T-helper 17 cell (primary cell): ENCODE measurements at places on chromosomes 4 and X.

DNA sequence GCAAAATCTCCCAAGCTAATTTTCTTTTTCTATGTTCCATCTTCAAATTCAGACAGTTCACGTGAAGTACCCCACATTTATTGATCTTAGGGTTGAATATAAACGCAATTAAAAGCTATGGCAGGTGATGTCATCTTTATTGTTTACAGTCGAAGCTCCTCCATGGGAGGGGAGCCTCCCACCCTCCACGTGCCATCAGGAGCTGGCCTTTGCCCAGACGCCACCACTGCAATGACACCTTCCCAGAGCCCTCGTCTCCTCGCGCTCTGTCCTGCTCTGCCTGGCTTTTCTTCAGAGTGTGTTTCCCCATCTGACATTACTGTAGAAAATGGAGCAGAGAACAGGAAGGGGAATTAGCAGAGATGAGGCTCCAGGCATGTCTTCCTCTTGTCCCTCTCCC is 18.8 kb upstream of the CYP4V2 start:
- DNase-seq: no peak

- DNase-seq: no peak
These were observed 7.6 kb upstream of the SLC2A9 start for GRCh38 chr4:10028910-10029309.

DNA sequence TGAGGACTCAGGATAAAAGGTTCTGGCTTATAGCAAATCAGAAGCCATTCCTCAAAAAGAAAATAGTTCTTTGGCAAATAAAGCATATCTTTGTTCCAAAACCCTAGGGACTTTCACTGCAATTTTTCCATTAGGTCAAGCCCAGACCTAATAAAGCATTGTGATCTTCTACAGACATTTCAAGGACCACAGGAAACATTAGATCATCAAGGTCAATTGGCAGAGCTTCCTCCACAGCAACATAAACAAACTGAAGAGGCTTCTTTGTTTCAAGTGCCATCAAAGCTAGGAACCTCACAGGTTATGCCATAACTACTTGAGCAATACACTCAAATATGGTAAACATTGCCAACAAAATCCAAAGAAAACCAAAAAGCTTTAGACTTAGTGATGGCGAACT is 144.9 kb downstream of the ANXA5 start:
- no peak for DNase-seq

- no peak for DNase-seq
These were observed 19.1 kb downstream of the SASH3 start for GRCh38 chrX:129798888-129799287.

DNA sequence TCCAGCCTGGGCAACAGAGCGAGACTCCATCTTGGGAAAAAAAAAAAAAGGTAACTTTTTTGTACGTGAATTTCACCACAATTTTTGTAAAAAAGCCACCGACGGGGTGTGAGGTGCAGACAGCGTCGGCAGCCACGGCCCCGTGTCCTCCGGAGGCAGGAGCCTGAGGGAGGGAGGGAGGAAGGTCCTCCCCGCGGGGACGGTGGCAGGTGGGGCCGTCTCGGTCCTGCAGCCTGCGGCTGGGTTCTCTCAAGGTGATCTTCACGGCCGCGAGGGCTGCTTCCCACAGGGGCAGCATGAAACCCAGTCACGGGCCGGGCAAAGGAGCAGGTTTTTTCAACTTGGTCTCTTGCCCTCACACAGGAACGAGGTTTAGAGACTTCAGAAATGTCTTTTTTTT is 14.0 kb downstream of the PLCXD1 start:
- DNase-seq: no peak

DNA sequence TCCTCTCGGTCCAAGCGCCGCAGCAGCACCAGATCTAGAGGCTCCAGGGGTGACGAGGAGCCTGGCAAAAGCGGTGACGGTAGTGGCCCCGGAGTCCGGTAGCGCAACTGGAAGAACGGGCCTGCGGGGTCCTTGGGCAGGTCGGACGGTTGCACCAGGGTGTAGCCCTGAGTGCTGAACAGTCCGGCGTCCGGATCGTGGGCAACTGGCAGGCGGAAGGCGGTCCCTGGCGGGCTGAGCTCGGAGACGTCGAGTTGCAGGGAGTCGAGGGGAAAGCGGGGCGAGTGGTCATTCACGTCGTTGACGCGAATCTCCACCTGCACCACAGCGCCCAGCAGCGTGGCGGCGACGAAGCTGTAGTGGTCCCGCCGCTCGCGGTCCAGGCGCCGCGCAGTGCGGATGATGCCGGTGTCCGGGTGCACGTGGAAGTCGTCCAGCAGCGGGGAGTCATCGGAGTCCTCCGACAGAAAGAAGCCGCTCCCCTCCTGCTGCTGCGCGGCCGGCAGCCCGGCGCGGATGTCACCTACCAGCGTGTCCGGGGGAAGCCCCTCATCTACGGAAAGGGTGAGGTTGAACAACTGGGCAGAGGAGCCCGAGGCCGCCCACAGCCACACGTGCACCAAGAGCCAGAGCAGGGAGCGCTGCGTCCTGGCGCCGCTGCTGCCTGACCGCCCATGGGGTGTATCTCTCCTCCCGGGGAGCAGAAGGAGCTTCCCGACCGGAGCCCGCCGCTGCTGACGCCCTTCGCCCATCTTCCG is 837 bp downstream of the DCHS2 start:
- no peak for DNase-seq

GRCh38 chr4:7236847-7237246 is 44.5 kb downstream of the SORCS2 start:
- DNase-seq: no peak

DNA sequence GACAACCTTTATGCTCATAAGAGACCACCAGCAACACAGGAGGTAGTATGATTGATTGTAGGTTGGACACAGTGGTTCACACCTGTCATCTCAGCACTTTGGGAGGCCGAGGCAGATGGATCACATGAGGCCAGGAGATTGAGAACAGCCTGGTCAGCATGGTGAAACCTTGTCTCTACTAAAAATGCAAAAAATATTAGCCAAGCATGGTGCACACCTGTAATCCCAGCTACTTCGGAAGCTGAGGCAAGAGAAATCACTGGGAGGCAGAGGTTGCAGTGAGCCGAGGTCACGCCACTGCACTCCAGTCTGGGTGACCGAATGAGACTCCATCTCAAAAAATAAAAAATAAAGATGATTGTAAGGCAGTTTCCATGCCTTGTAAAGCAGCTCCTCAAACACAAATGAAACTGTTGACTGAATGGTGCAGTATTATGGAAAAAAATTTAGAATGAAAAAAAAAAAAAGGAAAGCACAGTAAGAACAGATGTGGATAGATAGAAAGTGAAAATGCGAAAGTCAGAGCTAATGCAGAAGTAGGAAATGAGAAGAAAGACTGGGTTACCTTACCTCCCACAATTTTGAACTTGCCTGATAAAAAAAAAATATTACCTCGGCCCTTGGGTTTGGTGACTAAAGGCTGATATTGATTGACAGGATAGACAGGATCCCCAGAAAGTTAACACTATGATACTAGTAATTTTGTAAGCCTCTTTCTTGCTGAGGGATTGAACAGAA is 249.2 kb upstream of the TRAM1L1 start:
- no peak for DNase-seq

DNA sequence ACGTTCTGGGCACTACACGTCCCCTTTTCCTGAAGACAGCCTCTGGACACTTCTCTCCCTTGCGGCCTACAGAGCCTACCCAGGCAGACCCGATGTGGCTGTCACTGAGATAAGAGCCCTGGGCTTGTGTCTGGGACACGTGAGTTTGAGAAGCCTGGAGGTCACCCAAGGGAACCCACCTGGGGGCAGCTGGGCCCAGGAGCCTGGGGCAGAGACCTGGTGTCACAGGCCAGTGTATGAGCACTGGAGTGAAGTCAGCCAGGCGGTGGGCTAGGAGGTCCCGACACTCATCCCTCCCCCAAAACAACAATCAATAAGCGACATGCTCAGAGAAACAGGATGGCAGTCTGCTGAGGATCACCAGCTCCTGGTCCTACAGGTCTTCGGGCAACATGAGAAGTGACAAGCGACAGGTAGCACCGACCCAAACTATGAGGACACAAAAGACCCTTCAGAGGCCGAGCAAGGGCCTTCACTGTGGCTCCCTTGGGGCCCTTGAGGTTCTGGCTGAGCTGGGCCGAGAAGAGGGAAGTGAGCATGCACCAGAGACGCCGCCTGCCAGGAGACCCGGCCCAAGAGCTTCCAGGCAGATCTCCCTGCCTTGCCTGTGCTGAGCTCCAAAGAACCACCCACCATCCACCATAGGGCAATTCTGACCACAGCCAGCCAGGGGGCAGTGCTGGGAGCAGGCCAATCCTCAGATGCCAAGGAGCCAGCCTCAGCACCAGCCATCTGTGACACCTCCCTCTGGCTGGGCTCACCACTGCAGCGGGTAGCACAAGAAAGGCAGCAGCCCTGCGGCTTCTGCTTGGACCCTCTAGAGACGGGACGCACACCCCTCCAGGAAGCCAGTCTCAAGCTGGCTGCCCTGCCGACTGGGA is 11.0 kb upstream of the DUSP9 start:
- DNase-seq: no peak

- no peak for DNase-seq
These were observed 202.0 kb downstream of the ARAP2 start for GRCh38 chr4:36042122-36042970.

DNA sequence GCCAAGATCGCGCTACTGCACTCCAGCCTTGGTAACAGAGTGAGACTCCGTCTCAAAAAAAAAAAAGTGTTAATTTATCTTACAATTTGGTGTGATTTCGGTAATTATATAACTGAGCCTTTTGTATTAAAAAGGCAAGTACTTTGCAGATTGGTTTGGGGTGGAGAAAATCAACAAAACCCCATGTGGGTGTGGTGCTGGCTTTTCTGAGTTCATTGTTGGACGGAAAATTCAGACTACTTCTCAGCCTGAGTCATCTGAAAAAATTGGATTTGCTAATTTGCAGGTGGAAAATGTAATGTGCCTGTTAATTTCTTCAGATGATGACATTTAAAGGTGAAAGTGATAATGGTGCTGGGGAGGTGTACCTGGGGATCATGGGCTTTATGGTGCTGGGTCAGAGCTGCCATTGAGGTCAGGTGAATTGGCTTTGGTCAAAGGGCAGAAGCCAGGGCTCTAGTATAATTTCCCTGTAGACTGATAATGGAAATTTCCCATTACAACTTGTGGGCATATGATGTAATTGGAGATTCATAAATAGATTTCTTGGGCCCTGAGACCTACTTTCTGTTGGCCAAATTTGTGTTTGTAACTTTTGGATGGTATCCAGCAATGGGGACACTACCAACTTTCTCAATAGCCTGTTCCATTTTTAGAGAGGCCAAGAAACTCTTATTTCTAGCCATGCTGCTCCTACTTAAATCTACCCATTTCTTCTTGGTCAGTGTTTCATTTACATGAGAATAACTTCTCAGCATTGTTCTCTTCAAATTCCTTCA is 74.3 kb upstream of the TEX13D start:
- no peak for DNase-seq

- no peak for DNase-seq
These were observed 294.3 kb upstream of the FSTL5 start for GRCh38 chr4:162458051-162458450.

DNA sequence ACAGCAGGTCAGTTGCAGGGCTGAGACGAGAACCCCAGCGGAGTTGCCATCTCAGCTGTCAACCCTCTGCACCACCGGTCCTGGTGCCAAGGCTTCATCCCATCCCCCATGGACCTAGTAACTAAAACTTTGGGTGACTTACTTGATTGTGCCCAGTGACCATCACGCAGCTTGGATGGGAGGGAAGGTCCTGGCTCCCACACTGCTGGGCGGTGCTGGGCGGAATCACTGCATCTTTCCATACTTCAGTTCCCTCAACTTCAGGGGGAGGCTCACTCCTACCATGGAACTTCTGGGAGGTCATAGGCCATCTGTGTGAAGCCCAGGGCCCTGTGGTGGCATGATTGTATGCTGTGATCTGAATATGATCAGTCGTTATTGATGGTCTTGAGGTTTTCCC is 26.2 kb upstream of the JAKMIP1 start:
- no peak for DNase-seq

DNA sequence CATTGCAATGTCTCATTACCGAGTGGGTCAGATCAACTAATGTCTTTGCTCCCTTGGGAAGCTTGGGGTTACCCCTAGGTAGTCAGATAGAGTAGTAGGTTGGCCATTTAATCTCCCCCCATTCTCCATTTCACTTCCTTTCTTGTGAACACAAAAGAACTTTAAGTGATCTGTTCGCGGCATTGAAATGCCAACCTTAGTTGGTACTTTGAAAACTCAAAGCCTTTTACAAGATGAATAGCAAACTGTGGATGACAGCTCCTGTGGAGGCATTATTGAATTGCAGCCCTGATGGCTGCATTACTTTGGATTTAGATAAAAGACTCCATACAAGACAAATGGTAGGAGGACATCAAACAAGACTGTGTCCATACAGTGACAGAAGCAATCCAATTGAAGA is 469.1 kb downstream of the GBA3 start:
- no peak for DNase-seq

- DNase-seq: no peak
These were observed 95.0 kb downstream of the GASK1B start for GRCh38 chr4:158077835-158078234.

GRCh38 chr4:103075435-103075893 is 1.1 kb downstream of the SLC9B2 start:
- DNase-seq: no peak

DNA sequence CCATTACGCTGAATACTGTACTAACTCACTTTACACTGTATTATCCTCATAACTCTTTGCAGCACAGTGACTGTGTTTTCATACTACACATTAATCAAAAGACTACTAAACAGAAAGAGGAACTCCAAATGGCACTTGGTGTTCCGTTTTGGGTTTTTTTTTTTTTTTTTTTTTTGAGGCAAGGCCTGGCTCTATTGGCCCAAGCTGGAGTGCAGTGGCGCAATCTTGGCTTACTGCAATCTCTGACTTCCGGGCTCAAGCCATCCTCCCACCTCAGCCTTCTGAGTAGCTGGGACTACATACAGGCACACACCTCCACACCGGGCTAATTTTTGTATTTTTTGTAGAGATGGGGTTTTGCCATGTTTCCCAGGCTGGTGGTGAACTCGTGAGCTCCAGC is 10.7 kb downstream of the KLHL8 start:
- no peak for DNase-seq

DNA sequence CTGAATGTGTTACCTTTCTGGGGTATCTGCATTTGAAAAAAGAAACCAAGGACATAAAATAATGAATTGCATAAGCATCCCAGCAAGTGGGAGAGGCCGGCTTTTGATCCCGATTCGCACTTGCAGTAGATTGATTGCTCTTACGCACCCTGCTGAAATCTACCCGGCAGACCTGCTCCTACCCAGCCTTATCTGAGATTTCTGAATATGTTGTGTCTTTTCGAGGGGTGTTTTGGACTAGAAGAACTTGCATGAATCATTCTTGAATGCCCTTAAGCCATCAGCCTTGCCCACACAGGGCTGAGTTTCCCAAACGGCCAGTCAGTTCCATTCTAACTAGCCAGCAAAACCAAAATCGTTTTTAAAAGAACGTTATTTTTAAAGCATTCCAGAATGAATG is 174.4 kb upstream of the BCOR start:
- no peak for DNase-seq

DNA sequence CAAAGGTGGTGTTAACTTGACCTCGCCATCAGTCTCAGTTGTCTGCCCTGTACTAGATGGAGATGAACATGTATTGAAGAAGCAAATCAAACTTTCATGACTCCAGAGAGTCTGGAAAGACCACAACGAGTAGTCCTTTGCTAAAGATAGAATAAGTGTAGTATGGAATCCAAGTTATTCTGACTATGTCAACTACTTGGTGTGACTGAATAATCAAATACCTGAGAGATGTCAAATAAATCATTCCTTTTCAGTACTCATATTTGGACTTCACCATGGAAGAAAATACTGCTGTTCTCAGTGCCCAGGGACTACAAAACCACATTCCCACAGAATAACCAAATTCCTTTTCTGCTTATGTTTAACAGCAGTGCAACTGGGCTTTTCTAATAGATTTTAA is 161.2 kb upstream of the SPRY1 start:
- DNase-seq: no peak
